RWPE2 (cell line): ENCODE measurements at places on chromosomes 16 and 17.

DNA sequence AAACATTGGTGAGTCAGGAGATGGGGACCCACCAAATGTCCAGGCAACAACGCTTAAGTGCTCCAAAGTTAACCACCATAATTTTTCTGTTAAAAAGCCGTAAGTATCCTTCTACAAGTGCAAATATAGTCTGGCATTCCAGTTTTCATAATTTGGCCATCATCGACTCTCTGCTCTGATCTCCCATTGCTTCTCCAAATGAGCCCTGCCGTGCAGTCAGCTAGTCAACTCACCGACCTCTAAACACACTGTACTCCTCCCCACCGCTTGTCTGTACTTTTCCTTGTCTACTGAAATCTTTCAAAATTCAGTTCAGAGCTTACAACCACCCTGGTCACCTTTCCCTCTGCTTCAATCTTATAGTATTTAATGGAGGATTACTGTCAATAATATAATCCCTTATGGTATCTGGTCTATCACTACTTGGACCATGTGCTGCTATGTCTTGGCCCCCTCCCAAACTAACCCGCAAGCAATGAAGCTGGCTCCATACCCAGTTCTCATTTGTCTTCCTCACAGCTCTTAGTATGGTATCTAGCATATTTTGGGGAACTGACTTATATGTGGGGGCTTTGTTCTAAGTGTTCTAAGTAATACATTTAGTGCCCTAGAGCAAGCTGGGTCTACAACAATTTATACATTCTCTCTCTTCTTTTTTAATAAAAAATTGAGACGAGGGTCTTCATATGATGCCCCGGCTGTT lies 52.7 kb upstream of the SLC25A19 start:
- no peak for DNase-seq

GRCh38 chr16:86396422-86396821 lies 113.9 kb upstream of the FOXF1 start:
- DNase-seq = no peak

GRCh38 chr17:63498626-63499195 lies 21.9 kb downstream of the ACE start:
- DNase-seq = no peak

GRCh38 chr17:8146381-8147140 lies 5.6 kb downstream of the PER1 start:
- DNase-seq = no peak

DNA sequence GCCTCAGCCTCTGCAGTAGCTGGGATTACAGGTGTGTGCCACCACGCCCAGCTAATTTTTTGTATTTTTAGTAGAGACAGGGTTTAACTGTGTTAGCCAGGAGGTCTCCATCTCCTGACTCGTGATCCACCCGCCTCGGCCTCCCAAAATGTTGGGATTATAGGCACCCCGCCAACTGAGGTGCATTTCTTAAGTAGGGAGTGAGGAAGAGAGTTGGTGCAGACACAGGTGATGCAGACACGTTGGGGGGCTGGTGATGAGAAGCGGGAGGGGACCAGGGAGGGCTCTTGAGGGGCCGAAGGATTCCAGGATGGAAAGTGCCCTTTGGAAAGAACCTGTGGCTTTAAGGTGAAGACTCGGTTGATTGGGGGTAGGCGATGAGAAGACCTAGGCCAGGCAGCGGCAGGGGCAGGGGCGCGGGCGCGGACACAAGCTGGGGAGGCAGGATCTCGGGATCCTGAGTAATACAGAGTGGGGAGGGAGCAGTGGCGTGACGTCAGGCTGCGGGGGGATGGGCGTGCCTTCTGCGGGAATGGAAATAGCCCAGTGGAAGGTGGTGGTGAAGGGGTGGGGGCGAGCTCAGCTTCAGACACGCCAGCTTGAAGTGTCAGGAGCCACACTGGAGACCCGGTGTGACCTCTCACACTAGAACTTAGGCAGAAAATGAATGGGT lies 2.5 kb upstream of the ATP6V0C start:
- DNase-seq = no peak
